Occipital lobe (tissue), 3 donors: ENCODE measurements at places on chromosomes 1 and 21. TPM values are rescaled to one million over a fixed set of nuclear protein-coding genes. Genes with fewer than 3 reads are reported as not detected.

STYXL2 gene
- total RNA-seq, result 0.16 TPM

AMY1B gene
- not detected for total RNA-seq

RAB42 gene
- total RNA-seq, result 1.6 TPM

LAPTM5 gene
- 3.9 TPM for total RNA-seq

KRTAP13-3 gene
- total RNA-seq, result not detected

ARHGAP30 gene
- 1.7 TPM for total RNA-seq

TSPEAR gene
- total RNA-seq, result not detected

DNA sequence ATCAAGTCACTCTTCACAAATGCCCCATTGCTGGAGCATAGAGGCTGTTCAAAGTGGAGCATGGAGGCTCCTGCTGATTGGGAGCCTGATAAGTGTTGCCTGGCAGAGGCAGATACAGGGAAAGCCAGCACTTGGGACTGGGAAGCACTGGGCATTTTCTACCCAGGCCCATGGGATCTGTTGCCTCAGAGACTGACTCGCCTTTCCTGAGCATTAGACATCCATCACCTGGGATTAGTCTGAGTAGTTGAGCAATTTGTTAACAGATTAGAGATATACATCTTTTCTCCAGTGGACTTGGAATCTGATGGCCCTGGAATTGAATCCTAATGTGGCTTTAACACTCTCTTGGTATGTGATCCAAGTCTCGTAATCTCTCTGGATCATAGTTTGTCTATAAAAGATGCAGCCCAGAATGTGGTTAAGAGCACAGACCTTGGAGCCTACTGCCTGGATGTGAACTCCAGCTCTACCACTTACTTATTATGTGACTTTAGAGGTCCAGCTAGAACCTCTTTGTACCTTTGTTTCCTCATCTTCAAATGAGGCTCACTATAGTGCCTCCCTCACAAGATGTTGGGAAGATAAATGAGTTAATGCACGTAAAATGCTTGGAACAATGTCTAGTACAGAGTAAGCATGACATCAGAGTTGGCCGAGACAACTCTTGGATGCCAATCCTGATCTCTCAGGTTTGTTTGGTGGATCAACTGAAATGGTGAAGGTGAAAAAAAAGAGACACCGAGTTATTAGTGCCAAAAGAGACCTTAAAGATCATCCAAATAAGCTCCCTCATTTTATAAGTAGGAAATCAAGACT lies 38.3 kb upstream of the NRDC start:
- no peak for DNase-seq

DNA sequence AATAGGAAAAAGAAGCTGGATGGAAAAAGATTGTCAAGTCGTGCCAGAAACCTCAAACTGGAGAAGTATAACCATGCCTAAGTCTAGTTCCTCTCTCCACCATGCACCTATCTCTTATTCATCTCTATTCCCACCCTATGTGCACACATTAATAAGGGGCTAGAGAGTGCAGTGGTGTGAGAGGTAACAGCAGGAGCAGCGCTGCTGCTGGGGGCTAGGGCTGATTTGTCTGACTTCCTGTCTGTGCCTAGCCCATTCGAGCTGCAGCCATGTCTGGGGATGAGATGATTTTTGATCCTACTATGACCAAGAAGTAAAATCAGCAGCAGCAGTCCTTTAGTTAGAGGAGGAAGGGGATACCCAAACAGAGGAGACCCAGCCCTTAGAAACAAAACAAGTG lies 43.0 kb downstream of the TRIM33 start:
- DNase-seq, result no peak

DNA sequence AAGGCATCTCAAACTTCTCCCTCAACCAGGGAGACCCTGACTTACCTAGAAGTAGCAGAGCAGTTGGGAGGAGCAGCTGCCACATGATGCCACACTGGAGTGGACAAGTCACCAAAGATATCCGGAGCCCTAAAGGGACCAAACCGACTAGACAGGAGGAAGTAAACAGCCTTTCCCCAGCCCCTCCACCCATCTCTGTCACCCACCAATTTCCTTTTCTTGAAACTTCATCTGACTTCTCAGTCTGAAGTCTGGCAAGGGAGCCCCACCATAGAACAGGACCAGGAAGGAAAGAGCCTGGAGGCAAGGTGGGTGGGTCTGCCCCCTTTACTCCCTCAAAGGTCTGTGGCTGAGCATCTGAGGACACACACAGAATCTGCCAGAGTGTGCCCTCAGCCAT lies at the start of gene FCGR3A:
Gene FCGR3A (minus strand): TSS at position 167 of the 400 bp plus-strand sequence. CDS start 82 bp downstream, at position 85.
- DNase-seq, result no peak

- DNase-seq, result no peak
Observed at GRCh38 chr21:35284199-35284598, 235.1 kb upstream of the RUNX1 start.

- no peak for DNase-seq
Observed at GRCh38 chr1:55288245-55288644, 73.1 kb upstream of the USP24 start.

DNA sequence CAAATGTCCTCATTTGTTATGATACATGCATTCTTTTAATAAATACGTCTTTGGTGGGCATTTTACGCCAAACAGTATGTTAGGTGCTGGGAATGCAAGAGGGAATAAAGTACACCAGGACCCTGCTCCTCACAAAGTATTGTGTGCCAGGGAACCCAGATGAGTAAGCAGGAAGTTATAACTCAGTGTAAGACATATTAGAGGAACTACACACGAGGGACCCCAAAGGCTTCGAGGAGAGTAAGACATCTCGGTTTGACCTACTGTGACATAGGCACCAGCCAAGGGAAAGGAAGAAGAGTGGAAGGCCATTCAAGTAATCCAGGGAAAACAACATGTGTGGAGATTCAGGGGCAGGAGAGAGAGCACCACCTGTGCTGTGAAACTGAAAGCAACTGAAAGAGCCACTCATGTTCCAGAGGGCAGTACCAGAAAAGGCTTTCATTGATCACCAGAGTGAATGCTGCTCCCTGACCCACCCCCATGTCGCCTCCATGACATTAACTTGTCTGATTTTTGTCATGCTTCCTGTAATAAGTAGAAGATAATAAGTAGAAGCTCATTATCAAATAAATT lies 542.5 kb upstream of the PKN2 start:
- DNase-seq, result no peak

DNA sequence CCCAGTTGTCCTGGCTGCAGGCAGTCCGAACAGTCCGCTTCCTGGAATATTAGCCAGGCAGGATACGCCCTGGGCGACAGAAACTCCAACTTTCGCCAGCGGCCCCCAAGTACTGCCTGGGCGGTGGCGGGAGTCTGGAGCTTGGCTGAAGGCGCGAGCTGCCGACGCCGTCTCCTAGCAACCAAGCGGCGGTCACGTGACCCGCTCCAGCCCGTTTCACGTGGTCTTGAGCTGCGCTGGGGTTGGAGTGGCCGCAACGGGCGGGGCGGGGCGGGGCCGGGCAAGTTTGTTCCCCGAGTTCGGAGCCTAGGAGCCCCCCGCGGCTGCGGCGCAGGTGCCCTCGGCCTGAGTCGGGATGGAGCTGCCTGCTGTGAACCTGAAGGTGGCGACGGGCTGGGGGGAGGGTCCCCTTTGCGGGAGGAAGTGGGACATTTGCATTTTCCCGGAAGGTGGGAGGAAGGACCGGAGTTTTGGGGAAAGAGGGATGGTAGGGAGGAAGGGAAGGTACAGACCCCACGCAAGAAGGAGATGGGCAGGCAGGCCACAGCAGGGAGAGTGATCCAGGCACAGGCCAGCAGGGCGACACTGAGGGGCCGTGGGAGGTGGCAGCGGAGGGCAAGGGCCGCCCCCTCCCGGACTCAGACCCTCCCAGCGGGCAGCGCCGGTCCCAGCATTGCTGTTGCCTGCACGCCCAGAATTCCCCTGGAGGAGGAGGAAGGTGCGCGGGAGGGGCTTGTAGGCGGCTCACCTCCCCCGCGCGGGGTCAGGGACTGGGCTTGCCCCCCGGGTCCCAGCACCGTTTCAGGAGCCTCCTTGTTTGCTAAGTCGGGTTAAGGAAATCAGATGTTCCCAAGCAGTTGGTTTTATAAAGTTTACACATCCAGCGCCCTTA lies at the start of gene AGTRAP:
Gene AGTRAP (plus strand): TSS at position 283 of the 892 bp plus-strand sequence. CDS start 73 bp downstream, at position 356.
- peak; percentile 92 for DNase-seq

DNA sequence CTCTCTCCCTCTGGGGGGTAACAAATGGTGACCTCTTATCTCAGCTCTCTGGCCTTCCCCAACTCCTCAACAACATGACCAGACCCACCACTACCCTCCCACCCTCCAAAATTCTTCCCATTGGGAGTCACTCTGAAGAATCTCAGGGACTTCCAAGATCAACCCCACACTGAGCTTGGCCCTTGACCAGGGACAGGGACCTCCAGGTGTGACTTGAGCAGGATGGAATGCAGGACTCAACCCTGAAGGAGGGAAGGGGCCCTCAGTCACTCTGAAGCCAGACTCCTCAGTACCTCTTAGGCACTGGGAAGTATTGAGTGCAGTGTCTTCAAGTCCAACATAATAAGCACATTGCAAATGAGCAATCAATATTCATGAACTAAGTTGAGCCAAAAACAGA lies 1.9 kb downstream of the CASQ1 start:
- DNase-seq, result no peak

- DNase-seq, result no peak
Observed at GRCh38 chr1:193545171-193545570, 358.8 kb upstream of the B3GALT2 start.

DNA sequence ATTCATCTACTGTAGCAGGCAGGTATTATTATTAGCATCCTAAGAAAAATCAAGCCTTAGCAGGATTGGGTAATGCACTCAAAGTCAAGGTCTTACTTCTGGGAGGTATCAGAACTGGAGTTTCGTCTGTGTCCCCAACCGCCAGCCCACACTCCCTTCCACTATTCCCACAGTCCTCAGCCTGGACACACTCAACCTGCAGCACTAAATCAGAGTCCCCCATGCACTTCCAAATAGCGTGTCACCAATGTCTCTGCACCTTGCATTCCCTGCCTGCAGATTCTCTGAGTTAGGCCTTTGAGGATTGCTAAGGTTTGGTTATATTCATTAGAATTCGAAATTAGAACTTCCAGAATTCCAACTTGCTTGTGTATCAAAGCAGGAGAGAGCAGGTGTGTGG lies 3.9 kb downstream of the LYPD8 start:
- no peak for DNase-seq

- DNase-seq, result no peak
Observed at GRCh38 chr21:31552826-31553225, 106.7 kb upstream of the SOD1 start.

DNA sequence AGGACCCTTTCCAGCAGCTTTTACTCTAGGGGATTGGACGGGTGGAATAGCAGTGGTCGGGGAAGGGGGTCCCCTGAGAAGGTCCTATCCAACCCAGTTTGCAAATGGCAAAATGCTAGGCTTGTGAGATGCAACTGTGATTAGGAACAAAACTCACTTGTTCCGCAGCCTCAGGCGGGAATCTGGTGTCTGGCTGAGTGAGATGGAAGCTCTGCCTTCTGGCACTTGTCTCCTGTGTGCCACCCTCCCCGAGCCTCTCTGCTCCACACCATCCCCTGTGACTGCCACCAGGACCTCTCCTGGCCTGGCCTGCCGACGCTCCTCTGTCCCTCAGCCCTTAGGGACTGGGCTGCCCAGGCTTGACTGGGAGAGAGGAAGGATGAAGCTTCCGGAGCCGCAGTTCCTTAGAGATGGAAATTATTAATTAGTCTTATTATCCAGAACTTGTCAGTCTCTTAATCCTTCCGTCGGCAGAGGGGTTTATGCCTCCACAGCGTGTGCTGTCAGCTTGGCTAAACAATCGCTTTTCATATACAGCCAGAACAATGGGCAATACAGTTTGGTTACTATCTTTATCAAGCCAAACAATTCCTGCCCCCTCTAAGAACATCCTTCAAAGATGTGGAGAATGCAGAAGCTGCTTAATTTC lies 292.8 kb upstream of the VAMP3 start:
- no peak for DNase-seq

GRCh38 chr1:147556643-147557042 lies 15.3 kb downstream of the BCL9 start:
- no peak for DNase-seq

DNA sequence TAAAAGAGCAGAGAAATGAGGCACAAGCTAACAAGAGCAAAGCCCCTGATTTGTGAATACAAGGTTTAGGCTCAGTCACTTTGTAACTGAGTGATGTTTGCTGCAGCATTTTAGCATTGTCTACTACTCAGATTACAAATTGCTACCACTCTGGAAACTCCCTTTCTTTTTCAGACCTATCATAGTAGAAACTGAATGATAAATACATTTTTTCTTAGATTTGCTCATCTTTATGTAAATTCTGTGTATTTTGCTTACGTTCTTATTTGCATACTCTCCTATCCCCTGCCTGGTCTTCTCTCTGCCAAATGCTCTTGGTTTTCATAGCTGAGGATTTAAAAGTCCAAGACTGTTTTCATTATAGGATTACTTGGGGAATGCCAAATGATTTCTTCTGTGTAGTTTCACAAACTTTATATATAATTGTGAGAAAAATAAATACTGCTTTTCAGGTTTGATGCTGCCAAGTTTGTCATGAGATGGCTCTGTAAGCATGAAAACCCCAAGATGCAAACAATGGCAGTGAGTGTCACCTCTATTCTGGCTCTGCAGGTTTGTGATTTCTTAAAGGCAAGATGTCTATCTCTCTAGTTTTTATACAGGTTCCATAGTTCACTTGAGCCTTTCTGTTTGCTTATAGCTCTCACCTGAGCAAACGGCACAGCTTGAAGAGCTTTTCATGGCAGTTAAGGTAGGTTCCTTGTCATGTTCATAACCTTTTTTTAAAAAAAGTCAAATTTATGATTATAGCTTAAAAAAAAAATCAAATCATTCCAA lies 24.7 kb downstream of the ZYG11A start:
- DNase-seq, result no peak

DNA sequence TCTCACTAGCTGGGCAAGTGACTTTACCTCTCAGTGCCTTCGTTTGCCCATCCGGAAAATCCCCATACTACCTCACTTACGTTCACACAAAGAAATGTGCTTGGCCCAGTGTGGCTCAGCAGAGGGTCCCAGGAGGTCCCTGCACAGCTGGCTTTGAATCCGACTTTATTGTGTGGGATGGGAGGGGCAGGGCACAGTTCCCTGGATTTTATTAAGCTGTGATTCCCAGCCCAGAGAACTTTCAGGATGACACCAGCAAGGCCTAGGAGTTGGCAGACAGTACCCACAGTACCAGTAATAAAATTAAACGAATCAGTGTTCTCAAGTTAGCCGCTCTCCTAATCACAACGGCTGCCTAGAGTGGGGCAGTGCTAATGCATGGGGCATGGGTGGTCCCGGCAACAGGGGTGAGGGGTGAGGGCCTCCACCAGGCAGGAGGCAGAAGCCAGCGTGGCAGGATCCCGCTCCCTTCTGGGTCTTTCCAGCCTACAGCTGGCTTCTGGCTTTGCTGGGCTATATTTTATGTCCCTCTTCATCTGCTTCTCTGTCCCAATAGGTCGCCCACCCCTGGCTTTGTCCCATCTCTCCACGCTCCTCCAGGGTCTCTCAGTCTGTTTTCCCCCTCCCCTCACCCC lies 74.9 kb downstream of the VWA5B1 start:
- DNase-seq, result no peak

- DNase-seq, result no peak
Observed at GRCh38 chr1:86259390-86259789, 102.8 kb upstream of the COL24A1 start.

GRCh38 chr1:153058154-153058553 lies 842 bp upstream of the SPRR2A start:
- no peak for DNase-seq
